Mucosa of gallbladder (tissue), 1 donor: ENCODE measurements at places on chromosomes 12 and 14. TPM values are rescaled to one million over a fixed set of nuclear protein-coding genes. Genes with fewer than 3 reads are reported as not detected.

Gene ABCC9
- total RNA-seq: 33.3 TPM

Gene SMIM41
- total RNA-seq: 0.46 TPM

Gene ESPL1
- 1.5 TPM for total RNA-seq

Gene AMDHD1
- 1.2 TPM for total RNA-seq

Gene LMO3
- total RNA-seq: 8.1 TPM

GRCh38 chr12:22416801-22417200 is 82.3 kb upstream of the ST8SIA1 start:
- DNase-seq: no peak

DNA sequence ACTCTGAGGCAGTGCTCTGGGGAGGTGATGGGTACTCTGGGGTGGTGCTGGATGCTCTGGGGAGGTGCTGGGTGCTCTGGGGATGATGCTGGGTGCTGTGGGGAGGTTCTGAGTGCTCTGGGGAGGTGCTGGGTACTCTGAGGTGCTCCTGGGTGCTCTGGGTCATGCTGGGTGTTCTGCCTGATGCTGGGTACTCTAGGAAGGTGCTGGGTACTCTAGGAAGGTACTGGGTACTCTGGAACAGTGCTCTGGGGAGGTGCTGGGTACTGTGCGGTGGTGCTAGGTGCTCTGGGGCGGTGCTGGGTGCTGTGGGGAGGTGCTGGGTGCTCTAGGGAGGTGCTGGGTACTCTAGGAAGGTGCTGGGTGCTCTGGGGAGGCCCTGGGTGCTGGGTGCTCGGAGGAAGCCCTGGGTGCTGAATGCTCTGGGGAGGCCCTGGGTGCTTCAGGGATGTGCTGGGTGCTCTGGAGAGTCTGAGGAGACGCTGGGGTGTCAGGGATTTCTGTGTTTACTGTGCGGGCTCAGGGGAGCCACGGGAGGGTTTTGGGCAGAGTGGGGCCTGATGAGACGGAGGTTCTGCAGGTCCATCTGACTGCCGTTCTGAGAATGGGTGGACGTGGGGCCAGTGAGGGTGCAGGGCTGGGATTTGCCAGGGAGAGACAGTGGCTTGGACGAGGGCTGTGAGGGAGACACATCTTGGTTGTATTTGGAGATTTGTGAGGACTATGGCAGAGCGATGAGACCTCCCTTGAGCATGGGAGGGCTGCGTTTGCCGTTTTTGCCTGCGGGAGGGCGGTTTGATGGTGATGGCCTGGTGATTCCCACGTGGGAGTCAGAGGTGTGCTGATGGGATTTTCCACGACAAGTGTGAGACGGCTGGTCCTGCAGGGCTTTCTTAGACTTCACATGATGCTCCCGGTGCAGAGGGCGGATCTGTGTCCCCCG is 30.0 kb downstream of the MMP17 start:
- DNase-seq: no peak

- no peak for DNase-seq
Observed at GRCh38 chr12:50111395-50111692, 692 bp upstream of the COX14 start.

DNA sequence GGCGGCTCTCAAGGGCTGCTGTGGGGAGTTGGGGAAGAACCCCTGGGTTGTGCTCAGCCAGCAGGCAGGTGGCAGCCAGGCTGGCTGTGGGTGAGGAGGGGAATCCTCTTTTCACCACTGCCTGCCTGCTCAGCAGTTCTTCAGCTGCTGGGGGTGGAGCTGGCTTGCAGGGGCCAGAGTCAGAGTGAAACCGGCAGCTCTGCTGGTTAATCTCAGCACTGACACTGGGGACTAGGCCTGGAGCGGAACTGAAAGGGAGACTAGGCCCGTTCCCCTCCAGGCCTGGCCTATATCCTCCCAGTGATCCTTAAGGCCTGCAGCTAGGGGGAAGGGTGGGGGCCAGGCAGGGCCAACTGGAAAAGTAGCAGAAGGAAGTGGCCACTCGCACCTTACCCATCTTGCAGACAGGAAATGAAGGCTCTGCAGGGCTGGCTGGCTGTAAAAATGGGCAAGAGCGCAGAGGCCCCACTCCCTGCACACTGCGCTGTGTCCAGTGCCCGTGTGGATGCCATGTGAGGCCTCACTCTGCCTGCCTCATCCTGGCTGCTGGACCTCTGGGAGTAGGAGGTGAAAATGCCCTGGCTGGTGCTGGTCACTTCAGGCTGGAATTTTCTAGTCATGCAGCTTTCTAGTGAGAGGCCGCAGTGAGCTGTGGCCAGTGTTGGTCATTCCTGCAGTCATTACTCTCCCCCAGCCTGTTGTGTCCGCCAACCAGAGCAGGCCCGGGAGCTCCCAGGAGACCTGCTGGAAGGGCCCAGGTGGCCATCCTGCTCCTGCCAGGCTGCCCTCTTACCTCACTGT is 39.4 kb downstream of the SH2B3 start:
- DNase-seq: peak; percentile 82

DNA sequence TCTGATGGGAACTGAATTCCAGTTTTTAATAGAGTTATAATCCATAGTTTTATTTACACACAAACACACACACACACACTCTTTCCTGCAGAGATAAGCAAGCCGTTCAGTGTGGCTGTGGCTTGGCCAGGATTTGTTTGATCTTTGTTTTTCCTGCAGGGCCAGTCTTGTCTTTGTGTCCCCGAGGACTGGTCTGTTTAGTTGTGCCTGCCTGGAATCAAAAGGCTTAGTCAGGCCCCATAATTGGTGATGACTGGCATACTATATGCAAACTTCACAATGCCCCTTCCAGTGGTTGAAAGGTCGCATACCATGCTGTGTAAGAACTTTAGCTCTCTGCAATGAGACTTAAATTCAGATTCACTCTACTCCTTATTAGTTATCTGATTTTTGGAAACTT is 26.0 kb downstream of the WBP11 start:
- peak; percentile 57 for DNase-seq

- DNase-seq: no peak
Observed at GRCh38 chr14:98219638-98220037, 1052.4 kb downstream of the BCL11B start.

DNA sequence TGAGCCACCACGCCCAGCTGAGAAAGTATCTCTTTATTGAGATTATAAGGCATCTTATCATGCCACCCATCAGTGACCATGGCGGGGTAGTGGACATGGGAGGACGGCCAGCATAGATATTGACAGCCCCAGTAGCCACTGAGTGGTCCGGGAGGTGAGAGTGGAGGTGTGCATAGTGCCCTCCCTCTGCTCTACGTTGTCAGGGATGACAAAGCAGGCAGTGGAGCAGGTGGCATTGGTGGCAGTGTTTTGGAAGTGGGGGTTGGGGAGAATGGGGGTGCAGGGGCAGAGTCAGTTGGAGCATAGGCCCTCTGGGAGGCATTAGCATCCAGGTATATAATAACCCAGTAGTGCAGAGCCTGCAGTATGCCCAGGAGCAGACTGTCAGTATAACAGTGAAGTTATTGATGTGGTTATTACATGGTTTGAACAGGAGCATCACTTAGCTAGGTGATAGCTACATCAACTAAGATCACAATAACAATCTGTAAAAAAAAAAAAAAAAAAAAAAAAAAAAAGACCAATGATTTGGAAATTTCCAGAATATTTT is 41.1 kb downstream of the GNG2 start:
- DNase-seq: no peak

DNA sequence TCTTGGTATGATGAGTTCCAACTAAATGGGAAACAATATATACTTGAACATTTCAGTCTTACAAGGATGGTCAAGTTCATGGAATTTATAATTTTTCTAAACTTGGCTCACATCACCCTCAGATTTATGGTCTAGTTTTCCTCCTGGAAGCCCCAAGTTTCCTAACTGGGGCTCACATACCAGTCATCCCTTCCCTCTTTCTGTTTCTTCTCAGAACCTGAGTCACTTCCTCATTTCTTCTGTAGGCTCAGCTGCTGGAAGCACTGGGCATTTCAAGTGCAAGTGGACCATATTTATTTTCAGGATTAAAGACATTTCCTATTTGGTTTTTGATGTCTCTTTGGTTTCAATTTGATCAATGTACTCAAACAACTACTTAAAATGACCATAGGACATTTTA is 55.4 kb downstream of the GRIP1 start:
- DNase-seq: no peak

DNA sequence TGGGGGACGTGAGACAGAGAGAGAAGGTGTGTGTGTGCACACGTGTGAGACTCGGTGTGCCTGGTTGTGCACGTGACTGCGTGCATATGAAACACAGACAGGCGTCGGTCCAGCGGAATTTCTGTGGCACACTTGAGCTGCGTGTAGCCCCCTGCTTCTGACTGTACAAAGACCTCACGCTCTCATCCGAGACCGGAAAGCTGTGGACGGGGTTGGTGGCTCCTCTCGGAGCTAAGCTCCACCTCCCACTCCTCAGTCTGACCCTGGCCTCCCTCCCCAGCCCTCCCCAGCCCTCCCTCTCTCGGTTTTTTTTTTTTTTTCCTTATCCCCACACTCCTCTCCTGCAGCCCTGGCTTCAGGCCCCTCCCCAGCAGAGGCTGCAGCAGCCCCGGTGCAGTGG is 8.3 kb upstream of the C14orf180 start:
- no peak for DNase-seq

- DNase-seq: no peak
Observed at GRCh38 chr12:48997719-48998496, 1.3 kb downstream of the DDN start.

GRCh38 chr12:129208566-129208965 is 355.3 kb downstream of the GLT1D1 start:
- DNase-seq: no peak

DNA sequence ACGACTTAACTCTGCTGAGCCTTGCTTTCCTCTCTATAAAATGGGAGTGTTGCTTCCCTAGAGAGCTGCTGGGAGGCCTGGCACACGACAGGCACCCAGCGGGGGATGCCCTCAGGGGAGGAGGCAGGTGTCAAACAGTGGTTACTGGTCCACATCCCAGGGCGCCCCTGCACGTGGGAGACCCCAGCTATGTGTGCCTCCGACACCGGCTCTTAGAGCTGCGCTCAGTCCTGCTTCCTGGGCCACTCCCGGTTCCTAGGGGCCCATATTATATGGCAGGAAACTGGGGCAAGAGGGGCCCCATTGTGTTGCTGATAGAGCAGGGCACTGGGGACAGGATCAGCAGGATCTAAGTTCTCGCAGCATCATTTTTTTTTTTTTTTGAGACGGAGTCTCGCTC is 47.3 kb downstream of the CHGA start:
- no peak for DNase-seq

- no peak for DNase-seq
Observed at GRCh38 chr12:108321688-108322087, 17.4 kb downstream of the CMKLR1 start.

DNA sequence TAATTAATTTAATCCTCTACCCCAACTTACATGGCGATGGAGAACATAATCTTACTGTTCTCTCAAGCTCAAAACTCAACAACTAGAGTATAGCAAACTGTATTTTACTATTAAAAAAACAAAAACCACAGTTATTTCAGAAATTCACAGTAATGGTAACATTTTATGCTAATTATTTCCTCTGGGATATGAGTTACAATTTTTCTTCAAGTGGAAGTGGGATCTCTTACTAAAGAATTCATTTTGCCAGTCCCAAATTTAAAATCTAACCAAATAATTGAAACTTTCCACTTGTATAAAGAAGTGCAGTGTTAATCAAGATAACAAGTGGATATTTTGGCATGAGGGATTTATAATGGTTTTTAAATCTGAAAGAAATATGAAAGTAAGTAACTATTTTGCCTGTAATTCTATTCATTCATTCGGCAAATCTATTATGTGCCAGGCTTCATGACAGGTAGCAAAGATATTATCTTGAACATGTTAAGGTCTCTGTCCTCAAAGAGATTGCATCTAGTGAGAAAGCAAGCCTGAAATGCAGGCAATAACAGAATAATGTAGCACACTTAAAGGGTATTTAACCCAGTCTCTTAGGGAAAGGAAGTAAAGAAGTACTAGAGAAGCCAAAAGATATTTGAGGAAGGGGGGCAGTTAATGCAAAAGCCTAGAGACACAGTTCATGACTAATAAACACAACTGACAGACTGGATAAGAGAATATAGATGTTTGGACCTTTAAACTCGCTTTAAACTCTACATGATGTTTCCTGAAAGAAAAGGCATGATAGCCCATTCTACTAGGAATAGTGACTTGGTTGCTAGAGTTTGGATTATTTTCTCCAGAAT is 44.0 kb downstream of the TAOK3 start:
- no peak for DNase-seq

DNA sequence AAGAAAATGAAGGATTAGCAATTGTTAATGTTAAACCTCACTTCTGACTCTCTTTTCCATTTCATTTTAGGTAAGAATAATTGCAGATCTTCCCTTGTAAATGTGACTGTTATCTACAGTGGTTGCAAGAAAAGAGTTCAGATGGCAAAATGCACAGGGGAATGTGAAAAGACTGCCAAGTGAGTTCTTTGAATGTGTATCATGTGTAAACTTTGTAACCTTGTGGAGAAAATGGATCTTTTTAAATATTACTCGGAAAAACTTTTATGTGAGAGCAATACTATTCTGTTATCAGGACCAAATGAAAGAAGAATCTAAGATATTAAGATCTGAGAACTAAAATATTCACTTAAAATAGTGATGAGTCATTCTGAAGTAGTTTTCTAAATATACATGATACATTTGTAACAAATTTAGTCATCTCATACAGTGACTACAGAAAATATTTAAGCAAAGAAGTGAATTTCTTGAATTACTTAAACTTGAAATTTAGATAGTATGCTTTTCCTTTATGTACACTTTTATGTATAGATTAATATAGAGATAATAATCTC is 122.5 kb upstream of the CNTN1 start:
- DNase-seq: no peak

- DNase-seq: no peak
Observed at GRCh38 chr12:131720921-131721320, 10.0 kb downstream of the SFSWAP start.

DNA sequence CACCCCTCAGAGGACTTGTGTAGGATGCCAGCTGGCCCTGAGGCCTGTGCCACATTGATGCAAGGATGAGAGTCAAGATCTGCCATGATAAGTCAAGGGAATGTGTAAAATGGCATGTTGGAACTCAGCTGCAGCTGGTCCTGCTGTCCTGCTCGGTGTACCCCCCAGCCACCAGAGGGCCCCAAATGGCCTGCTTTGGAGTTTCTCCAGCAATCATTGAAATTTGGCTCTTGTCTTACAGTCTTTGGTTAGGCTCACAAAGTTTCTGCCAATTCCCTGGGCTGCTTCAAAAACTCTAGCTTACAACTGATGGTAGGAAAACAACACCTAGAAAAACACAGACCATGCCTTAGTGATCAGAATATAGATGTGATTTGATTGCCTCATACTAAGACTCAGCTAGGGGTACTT is 76.8 kb downstream of the HSD17B6 start:
- peak; percentile 48 for DNase-seq
